ENCODE measurements at places on chromosomes 6 and 20.

DNA sequence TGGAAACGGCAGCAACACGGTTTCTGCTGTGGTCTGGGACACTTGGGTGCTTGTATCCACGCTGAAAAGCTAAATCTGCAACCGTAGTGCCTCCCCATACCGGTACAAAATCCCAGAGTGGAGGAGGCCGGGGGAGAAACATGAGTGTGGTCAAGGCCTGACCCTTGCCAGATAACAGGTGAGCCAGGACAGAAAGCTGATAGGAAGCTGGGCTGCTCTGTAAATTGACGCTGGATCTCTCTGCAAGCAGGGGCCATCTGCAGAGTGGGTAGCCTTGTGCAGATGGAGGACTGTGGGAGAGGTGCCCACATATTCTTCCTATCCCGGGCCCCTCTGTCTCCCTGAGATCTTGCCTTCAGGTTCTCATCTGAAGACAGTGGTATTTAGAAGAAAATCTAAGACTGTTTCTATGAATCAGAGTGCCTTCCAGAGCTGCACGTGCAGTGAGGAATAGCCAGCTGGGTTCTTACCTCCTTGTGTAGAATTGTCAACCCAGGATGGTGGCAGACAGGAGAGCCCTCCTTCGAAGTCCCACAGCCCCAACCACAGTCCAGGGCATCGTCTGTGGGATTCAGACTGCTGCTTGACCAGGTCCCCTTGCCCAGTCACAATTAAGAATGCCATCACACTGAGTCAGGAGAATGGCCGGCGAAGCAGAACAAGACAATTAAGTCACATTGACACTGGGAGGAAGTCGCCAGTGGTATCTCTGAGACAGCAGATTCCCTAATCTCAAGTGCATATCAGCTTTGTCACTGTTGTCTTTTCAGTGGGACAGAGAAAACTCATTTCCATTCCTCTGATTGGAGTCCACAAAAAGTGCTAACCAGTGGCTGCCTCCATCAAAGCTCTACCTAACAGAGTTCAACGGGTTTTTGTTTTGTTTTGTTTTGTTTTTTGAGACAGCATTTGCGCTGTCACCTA lies 100.0 kb upstream of the RIPOR2 start:
- DNase-seq, result no peak

DNA sequence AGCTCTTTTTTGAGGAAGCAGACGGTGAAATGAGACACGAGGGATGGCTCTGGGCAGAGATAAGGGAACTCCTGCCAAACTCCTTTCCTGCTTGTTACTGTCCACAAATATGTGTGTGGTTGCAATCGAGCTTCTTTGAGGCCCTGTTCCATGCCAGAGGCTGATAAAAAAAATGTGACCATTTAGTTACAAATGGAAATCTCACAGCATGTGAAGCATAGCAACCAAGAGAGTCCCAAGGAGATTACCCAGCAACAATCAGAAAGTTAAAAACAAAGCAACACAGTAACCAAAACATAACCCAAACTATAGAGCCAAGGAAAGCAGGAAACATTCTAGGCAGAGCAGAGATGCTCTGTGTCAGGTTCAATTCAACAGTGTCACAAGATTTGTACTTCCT lies 35.4 kb upstream of the HMGN3 start:
- no peak for DNase-seq

DNA sequence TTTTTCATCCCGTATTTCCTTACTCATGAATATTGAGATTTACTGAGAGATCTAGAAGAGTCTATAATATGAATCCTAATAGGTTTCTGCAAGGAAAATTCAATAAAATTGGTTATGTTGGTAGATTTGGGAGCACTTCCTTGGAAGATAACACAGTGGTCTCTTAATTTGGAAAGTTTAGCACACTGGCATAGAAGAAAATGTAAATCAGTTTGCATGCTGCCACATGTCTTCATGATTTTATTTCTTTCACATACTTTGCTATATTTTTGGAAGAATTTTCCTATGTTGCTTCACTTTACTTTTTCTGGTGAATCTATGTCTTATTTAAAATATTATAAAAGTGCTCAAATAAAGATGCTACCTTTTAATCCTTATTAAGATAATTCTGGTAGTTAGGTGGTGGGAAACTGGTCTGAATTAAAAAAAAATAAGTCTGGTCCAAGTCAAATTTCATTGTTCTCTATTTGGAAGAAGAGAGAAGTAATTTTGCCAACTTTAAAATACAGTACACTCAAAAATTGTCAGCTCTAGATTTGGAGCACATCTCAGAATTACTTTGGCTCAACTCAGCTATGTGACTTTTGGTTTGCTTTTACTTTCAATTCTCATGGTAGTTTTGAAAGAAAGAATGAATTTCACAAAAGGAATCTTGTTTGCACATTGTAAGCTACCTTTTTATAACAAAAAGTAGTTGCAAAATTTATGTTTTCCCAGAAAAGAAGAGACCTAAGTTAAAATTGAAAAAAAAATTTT lies 197.3 kb downstream of the CENPW start:
- DNase-seq, result no peak

- no peak for DNase-seq
These were observed 228.5 kb downstream of the DLL1 start for GRCh38 chr6:170062209-170062914.

DNA sequence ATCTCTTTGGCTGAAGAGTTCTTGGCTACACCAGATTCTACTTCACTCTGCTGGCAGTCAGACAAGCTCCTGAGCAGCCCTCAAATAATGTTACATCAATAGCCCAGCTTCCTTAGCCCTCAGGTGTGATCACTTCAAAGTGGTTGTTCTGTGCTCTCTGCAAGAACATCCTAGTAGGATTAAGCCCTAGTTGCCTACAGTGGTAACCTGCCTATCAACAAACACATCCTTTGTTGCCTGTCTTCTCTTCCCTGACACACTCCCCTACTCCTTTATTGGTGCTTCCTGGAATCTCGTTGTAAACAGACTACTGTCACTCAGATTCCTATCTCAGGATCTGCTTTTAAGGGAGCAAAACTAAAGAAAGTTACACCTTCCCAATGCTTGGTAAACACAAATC lies 45.1 kb upstream of the TASP1 start:
- no peak for DNase-seq

DNA sequence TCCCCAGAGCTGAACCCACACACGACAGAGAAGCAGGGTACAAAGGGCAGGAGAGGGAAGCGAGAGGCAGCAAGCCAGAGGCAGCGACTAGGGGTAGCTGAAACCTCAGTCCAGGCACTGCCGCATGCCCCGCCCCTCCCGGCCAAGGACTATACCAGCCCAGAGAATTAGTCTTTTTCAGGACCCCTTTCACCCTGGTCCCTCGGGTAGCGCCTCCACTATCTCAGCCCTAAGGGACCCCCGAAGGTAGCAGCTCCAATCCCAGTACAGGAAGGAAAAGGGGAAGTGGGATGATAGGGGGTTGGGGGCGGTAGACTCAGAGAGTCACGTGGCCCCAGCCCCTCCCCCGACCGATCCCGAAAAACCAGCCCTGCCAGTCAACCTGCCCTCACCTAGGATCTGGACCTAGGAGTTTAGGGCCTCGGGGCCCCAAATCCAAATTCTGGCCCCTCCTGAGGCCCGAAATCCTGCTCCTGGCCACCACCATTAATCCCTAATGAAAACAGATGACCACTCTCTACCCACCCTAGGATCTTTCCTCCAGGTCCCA lies 1.3 kb downstream of the RGL2 start:
- no peak for DNase-seq

GRCh38 chr6:1470040-1470439 lies 80.7 kb downstream of the FOXF2 start:
- DNase-seq, result no peak

DNA sequence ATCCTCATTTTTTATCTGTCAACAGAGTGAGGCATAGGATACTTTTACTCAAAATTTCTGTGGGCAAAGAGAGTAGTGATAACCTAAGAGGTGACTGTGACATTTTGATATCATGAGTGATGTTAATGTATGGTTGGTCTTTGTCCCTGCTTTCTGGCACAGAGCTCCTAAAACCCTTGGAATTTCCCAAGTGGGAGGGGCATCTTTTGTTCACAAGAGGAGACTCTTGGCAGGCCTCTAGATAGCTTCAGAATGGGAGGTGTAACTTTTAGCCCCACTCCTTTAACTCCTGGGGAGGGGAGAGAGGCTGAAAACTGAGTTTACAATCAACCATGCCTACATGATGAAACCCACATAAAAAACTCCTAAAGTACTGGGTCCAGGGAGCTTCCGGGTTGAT lies 527.8 kb downstream of the RFPL4B start:
- no peak for DNase-seq

GRCh38 chr20:18613553-18613952 lies 25.7 kb downstream of the DTD1 start:
- no peak for DNase-seq

GRCh38 chr6:158868890-158869825 lies 50.0 kb upstream of the EZR start:
- peak; percentile 97 for DNase-seq

- no peak for DNase-seq
These were observed 22.8 kb downstream of the ECT2L start for GRCh38 chr6:138818496-138819194.

- no peak for DNase-seq
These were observed 71.5 kb downstream of the PKHD1 start for GRCh38 chr6:52015953-52016352.

DNA sequence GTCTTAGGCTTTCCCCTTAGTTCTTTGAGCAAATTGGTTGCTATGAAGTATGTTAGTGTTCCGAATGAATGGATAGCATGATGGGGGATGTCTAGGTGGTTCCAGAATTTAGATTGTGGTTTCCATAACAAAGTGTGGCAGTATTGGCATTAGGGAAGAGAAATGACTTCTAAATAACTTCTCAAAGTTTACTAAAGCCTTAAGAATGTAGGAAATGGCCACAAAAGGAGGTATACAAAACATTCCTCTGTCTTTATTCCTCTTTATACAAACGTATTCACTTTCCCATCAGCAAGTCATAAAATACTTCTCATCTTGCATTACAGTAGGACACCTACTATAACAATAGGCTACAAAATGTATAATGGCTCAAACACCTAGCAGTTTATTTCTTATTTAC lies 279.6 kb downstream of the ESR1 start:
- DNase-seq, result no peak

GRCh38 chr6:134368670-134369069 lies 50.8 kb upstream of the SGK1 start:
- no peak for DNase-seq

- DNase-seq, result no peak
These were observed 126.0 kb downstream of the MOXD1 start for GRCh38 chr6:132275066-132275970.

- DNase-seq, result no peak
These were observed 101.9 kb downstream of the GPR63 start for GRCh38 chr6:96735332-96735731.

- DNase-seq, result no peak
These were observed 124.0 kb upstream of the MAFB start for GRCh38 chr20:40813029-40813431.

GRCh38 chr6:135170849-135171248 lies 10.3 kb upstream of the MYB start:
- DNase-seq, result no peak

DNA sequence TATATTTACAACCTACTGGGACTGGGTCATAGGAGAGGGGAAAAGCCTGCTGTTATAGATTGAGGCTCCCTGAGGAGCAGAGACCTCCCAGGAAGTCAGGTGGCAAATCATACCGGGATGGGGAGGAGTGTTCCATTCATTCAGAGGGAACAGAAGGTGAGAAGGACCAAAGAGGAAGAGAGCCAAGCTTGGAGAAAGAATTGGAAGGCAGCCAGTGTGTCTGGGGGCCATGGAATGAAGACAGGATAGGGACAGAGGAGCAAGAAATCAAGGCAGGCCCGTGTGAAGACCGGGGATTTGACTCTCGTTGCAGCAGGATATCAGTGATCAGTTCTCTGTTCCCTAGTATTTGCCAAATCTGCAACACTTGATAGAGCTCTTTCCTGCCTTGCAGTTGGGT lies 5.7 kb upstream of the ZNF217 start:
- no peak for DNase-seq
